ENCODE measurements at places on chromosomes 1 and 21.

DNA sequence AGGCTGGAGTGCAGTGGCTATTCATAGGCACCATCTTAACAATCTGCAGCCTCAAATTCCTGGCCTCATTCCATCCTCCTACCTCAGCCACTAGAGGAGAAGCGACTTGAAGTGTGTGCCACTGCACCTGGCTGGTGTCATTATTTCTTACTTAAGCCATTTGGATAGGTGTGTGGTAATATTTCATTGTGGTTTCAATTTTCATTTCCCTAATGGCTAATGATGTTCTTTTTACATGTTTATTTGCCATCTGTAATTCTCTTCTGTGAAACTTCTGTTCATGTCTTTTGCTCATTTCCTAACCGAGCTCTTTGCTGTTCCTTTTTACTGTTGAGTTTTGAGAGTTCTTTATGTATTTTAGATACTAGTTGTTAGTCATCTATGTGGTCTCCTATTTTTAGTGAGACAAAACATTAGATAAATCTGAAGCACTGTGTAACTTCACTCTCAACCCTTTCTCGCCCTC, 66.8 kb downstream of the SLC27A3 start:
- no peak overlapping the region for H3K27ac ChIP-seq
- H3K4me1 ChIP-seq, result no peaks in the 10 kb centered on the region
- no peaks in the 10 kb centered on the region for H3K36me3 ChIP-seq
- no peaks in the 10 kb centered on the region for H3K27me3 ChIP-seq
- no peak overlapping the region for H3K4me3 ChIP-seq
- DNase-seq, result no peak

DNA sequence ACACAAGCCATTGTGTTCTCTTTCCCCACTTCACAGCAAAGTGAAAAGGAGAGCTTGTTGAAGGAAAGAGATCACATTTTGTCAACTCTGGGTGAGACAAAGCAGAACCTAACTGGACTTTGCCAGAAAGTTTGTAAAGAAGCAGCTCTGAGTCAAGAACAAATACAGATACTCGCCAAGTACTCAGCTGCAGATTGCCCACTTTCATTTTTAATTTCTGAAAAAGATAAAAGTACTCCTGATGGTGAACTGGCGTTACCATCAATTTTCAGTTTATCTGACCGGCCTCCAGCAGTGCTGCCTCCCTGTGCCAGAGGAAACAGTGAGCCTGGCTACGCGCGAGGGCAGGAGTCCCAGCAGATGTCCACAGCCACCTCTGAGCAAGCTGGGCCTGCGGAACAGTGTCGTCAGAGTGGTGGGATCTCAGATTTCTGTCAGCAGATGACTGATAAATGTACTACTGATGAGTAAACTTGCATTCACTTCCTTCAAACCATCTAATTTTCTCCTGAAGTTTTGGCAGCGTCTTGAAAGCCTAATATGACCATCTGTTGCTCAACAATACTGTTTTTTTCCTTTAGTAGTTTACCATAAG, 43.7 kb downstream of the BACH1 start:
- peaks cover 12% of the 10 kb centered on the region for H3K4me1 ChIP-seq
- peak overlapping the region; percentile 63 for H3K27ac ChIP-seq
- DNase-seq, result no peak

DNA sequence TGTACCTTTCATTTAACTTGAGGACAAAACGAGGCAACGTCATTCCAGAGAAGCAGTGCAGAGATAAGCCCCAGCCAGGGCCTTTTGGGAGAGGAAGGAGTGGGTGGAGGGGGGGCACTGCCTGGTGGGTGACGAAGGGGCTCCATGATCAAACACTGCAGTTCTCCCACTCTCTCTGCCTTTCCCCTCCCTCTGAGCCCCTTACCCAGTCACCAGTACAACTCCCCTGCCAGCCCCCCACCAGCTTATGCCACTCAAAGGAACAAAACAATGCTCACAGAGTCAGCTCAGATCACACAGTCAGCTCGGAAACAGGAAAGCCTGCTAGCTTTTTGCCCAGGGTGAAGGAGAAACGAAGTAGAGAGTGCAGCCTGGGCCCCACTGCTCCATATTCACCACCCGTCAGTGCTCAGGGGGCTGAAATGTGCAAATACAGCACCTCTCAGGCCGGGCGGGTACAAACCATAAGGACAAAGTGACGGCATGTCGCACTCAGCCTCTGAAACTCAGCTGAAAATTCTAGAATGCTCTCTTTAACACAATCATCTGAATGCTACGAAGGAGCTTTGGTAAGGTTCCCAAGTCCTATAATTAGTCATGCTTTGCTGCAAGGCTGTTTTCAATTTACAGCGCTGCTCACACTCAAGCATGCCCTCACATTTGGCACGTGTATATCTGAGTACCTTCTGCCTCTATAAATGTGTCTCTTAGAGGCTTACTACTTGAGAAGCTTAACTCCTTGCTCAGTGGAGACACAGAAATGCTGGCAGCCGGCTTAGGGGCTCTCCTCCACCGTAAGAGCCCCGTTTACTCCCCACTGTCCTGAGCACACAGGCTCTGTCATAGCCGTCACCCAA, 65.8 kb upstream of the RAB4A start:
- H3K27ac ChIP-seq, result peak overlapping the region; percentile 70
- H3K4me1 ChIP-seq, result peaks cover 9% of the 10 kb centered on the region
- no peak overlapping the region for H3K4me3 ChIP-seq

DNA sequence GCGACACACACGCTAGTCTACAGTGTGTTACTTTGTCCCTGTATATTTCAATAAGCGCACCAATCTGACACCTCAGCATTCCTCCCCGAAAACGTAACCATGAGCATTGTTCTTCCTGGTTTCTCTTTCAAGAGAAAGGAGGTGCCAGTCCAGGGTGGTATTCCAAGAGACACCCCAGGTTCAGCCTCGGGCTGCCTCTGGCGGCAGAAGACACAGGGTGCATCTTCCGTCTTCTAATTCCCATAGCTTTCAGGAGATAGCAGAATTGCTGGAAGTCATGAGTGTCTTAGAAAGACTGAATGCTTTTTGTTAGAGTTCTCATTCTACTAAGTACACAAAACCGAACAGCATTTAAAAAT, 15.9 kb upstream of the RGS8 start:
- DNase-seq, result no peak
- no peaks in the 10 kb centered on the region for H3K36me3 ChIP-seq
- peaks cover 5% of the 10 kb centered on the region for H3K27me3 ChIP-seq
- H3K4me1 ChIP-seq, result peaks cover 47% of the 10 kb centered on the region
- H3K27ac ChIP-seq, result peak overlapping the region; percentile 35
- no peak overlapping the region for H3K4me3 ChIP-seq

DNA sequence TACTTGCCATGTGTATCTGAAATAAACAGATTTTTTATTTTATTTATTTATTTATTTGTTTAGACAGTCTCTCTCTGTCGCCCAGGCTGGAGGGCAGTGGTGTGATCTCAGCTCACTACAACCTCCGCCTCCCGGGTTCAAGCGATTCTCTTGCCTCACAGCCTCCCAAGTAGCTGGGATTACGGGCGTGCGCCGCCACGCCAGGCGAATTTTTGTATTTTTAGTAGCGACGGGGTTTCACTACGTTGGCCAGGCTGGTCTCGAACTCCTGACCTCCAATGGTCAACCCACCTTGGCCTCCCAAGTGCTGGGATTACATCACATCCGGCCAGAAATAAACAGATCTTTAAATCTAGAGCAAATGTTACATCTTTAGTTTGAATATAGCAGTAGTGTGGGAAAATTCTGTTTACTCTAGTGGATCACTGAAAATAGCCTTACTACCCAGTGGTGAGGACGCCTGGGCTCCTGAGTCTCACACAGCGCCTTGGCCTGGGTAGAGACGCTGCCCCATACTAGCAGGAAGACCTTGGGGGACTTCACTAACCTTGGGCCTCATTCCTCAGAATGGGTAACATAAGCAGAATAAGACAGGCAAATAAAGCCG, 709 bp downstream of the GART start:
- H3K27ac ChIP-seq, result peak overlapping the region; percentile 85
- peak overlapping the region; percentile 70 for H3K4me3 ChIP-seq
- H3K36me3 ChIP-seq, result peaks cover 31% of the 10 kb centered on the region
- H3K27me3 ChIP-seq, result no peaks in the 10 kb centered on the region
- DNase-seq, result no peak
- H3K4me1 ChIP-seq, result peaks cover 32% of the 10 kb centered on the region

GRCh38 chr1:240737298-240737697, 125.3 kb upstream of the GREM2 start:
- H3K27me3 ChIP-seq, result no peaks in the 10 kb centered on the region
- no peaks in the 10 kb centered on the region for H3K4me1 ChIP-seq
- H3K36me3 ChIP-seq, result no peaks in the 10 kb centered on the region
- H3K27ac ChIP-seq, result no peak overlapping the region
- no peak overlapping the region for H3K4me3 ChIP-seq
- no peak for DNase-seq

GRCh38 chr1:200901350-200901749, 6.7 kb downstream of the INAVA start:
- no peak overlapping the region for H3K4me3 ChIP-seq
- peaks cover 10% of the 10 kb centered on the region for H3K36me3 ChIP-seq
- H3K27ac ChIP-seq, result no peak overlapping the region
- H3K27me3 ChIP-seq, result no peaks in the 10 kb centered on the region
- DNase-seq, result no peak

GRCh38 chr1:248686815-248687214, 15.8 kb downstream of the OR14I1 start:
- no peaks in the 10 kb centered on the region for H3K4me1 ChIP-seq
- no peaks in the 10 kb centered on the region for H3K36me3 ChIP-seq
- H3K4me3 ChIP-seq, result no peak overlapping the region
- no peak overlapping the region for H3K27ac ChIP-seq
- peak; percentile 36 for DNase-seq
- peaks cover under 1% of the 10 kb centered on the region for H3K27me3 ChIP-seq

DNA sequence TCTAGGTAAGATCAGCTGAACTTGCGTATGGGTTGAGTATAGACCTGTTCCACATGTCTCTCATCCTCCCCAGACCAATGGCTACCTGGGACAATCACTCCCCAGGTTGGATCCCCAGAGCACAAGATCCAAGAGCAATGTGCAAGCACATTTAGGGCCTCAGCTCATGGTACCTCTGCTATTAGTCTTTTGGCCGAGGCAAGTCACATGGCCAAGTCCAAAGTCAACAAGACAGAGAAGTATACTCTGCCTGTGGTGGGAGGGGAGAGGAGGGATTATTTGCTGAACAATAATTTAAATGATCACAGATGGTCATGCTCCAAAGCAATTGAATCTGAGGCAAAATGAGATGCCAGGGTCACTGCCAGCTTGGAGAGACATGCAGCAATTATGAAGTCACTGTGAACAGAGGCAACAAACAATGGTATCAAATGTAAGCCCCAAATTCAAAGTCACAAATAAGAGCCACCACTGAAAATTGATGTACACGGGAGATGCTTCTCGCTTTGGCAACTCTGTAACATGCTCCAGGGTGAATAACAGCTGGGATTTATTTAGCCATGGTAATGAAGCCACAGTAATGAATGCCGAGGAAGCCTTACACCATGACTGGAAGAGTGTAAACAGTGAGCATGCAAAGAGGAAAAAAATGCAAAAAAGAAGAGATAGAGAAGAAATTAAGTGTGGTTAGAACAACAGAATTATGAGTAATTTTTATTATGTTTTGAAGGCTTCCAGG, 149.1 kb downstream of the ZNF281 start:
- no peak overlapping the region for H3K4me3 ChIP-seq
- no peaks in the 10 kb centered on the region for H3K27me3 ChIP-seq
- H3K36me3 ChIP-seq, result no peaks in the 10 kb centered on the region
- no peak overlapping the region for H3K27ac ChIP-seq
- DNase-seq, result no peak

DNA sequence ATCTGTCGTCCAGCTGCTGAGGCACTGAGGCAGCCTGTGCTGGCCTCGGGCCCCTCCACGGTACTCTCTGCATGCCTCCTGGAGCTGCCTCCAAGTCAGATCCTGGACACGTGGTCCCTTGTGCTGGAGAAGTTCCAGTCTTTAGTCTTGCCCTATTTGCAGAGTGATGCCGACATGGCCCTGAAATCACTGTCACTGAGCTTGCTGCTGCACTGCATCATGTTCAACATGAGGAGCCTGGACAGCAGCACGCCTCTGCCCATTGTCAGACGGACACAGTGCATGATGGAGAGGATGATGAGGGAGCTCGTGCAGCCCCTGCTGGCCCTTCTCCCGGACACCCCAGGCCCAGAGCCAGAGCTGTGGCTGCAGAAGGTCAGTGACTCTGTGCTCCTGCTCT, 10.0 kb downstream of the URB2 start:
- no peaks in the 10 kb centered on the region for H3K27me3 ChIP-seq
- H3K4me3 ChIP-seq, result no peak overlapping the region
- DNase-seq, result no peak
- no peak overlapping the region for H3K27ac ChIP-seq

DNA sequence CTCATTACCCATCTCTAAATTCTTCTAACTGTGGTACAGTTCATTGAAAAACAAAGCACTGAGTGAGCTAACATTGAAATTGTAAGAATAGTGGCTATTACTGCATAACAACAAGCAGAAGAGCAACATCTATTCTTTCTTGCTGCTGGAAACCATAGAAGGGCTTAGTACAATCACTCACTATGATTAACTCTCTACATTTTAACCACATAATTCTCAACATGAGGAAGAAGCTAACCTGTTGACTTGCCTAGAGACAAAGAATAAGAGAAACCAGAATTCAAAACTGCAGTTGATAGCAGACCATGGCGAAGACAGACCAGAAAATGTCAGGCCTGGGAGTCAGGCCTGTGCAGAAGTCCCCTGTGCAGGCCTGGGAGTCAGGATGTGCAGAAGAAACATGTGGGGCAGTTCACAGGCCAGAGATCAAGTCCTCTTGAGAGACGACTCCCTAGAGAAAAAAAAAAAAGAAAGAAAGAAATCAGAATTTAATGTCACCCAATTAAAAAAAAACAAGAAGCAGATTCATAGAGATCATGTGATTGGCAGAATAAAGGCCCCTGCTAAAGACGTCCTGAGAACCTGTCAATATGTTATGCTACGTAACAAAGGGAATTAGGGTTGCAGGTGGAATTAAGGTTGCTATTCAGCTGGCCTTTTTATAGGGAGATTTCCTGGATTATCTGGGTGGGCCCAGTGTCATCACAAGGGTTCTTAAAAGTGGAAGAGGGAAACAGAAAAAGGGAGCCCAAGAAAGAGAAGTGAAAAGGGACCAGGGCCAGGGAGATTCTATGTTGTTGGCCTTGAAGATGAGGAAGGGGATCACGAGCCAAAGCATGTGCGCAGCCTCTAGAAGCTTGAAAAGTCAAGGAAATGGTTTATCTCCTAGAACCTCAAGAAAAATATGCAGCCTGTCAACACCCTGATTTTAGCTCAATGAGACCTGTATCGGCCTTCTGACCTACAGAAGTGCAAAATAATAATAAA, 94.9 kb downstream of the MRPL39 start:
- H3K4me3 ChIP-seq, result no peak overlapping the region
- H3K4me1 ChIP-seq, result no peaks in the 10 kb centered on the region
- DNase-seq, result no peak
- no peaks in the 10 kb centered on the region for H3K36me3 ChIP-seq

Data from stomach (tissue), 19 donors.